Karpas-422 (cell line): ENCODE measurements at places on chromosomes 6 and 20.
A peak's percentile ranks its signal among the peaks of the same experiment; 100 is the strongest.

DNA sequence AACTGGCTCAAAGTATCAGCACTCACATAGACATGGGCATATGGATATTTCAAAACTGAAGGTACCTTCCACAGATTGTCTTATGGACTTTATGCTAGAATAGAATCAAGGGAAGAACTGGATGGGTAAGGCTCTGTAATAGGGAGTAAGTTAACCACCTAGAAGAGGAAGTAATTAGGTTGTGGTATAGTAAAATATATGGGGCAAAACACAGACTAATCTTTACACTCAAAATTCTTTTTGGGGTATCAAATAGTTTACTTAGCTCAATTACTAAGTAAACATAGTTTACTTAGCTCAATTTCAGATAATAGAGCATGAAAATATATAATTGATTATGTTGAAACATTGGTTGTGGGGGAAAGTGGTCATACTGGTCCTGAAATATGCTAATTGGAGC, 94.2 kb upstream of the ATXN1 start:
- DNase-seq: no peak

GRCh38 chr20:47981222-47981621, 195.9 kb upstream of the SULF2 start:
- DNase-seq: no peak

DNA sequence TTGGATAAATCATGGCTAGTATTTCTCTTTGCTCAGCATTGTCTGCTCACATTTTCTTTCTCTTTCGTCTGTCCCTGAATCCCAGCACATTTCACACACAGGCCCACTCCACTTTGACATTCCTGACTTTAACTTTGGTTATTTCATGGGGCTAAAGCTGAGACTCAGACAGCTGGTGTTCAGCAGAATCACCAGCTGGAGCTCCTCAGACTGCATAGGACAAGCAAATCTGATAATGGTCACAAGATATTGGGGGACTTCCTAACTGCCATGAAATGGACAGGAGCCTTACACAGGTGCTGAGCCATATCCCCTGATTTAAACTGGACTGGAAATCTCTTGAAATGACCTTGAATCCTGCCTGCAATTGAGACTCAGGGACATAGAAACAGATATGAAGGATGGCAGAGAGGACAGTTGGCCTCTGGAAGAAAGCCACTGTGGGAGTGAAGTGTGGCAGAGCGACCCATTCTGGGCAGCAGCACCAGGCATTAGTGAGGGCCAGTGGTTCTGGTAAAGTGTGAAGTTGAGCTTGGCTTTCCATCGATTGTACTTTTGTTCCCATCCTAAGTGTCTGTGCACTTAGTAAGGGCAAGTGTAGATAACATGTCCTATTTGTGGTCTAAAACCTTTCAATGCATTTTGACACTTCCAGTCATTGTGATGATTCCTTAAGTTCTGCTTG, 10.0 kb upstream of the IFNGR1 start:
- DNase-seq: no peak

GRCh38 chr20:4592316-4593148, 129.2 kb upstream of the PRND start:
- DNase-seq: peak; percentile 71

DNA sequence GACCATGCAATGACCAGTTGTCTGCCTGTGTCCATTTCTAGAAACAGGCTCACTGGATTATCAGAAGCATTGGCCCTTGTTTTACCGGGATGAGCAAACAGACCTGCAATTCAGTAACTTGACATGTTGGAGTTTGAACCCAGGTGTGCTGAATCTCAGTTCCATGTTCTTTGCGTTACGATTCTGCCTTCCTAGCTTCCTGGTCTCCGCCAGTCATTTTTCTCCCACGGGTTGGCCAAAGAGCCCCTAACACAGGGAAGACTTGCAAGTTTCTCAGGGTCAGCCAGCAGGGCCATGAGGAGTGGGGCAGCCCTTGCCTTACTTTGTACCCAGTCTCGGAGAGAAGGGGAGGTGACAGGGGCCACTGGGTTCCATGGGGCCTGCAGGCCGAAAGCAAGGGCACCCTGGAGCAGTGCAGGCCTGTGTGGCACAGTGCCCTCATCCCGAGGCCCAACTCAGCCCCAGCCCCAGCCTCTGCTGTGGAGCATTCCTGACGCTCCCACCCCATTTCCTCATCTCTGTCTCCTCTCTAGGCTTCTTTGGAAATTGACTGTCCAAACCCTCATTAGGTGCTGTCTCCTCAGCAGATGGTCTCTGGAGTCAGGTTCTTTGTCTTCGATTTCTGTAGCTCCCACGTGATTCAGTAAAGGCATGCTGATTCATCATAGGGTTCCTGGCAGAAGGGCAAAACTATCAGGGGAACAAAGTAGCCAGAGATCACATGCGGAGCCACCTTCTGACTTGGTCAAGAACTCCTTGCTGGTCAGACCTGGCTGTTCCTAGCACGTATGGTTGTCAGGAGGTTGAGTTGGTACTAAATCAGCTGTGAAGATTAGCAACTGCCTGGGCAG, 23.6 kb downstream of the CDS2 start:
- no peak for DNase-seq

DNA sequence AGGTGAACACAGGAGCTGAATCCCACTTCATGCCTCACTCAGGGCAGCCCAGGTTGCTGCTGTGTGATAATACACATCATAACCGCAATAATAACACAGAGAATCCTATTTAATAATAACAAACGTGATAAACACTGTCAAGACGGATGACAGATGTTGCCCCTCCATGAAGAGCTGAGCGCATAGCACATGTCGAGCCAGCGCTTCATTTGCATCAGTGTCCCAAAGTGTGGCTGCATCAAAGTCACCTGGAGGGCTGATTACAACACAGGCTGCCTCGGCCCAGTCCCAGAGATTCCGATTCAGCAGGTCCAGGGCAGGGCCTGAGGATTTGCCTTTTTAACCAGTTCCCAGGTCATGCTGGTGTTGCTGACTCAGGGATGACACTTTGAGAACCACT, 198.5 kb downstream of the QKI start:
- DNase-seq: no peak

- DNase-seq: peak; percentile 66
Measured at GRCh38 chr20:49045440-49046086, 549 bp upstream of the CSE1L start.

GRCh38 chr20:20002101-20002998, 14.8 kb upstream of the NAA20 start:
- DNase-seq: no peak

- no peak for DNase-seq
Measured at GRCh38 chr20:10540636-10541493, 105.8 kb downstream of the SLX4IP start.

- DNase-seq: no peak
Measured at GRCh38 chr6:56938649-56939191, 16.2 kb upstream of the BEND6 start.

DNA sequence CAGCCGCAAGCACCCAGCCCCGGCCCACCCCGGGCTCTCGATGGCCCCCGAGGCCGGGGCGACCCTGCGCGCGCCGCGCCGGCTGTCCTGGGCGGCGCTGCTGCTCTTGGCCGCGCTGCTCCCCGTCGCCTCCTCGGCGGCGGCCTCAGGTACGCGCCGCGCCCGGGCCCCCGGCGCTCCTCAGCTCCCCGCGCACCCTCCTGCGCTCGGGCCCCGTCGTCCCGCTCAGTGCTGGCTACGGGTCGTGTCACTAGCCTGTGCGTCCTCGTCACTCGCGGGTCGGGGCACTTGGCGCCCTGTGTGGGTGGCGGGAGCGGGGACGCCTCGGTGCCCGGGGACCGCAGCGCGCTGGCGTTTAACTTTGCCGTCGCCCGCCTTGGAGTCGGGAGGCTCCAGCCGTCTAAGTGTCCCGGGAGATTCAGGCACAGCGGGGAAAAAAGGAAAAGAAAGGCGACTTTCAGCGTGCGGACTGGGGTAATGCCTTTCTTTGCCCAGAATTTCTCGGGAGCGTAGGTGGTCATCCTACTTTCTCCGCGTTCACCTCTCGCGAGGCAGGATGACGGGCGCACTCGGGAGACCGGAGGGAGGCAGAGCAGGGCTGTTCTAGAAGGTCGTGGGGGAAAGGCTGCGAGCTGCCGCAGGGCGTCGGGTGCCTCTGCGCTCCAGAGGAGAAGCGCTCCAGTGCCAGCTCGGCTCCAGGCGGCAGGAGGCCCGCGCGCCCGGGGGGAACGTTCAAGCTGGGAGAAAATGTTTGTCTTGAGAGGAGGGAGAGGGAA, 545 bp downstream of the FNDC1 start:
- peak; percentile 92 for DNase-seq

DNA sequence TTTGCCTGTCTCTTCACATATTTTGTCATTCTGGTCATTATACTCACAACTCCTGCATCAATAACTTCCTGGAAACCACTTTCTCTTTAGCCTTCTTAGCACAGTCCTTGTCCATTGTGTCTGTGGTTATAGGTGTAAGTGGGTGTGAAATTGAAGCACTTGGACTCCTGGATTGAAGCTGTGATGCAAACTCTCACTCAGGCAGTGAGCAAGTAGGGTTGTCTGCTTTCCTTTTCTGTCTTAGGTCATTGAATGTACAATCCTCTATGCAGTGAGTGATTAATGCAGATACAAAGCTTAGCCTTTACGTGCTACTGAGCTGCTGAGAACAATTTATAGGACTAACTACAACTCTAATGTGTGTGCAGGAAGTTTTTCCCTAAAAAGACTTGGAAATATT, 54.8 kb downstream of the ADGRB3 start:
- no peak for DNase-seq

GRCh38 chr6:124958759-124959354, 3.4 kb upstream of the RNF217 start:
- no peak for DNase-seq

DNA sequence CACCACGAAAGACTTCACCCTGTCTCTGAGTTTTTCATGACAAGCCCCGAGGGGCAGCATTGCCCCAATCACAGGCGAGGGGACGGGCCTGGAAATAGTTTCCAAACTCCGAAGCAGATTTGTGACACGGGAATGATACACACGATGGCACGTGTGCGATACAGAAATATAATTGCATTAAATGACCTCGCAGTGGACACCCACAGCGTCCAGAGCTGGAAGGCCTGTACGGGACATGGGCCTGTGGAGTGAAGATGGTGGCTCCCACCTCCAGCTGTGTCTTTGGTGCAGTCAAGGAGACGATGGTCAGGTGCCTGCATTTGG, 43.0 kb downstream of the PMEPA1 start:
- no peak for DNase-seq

- no peak for DNase-seq
Measured at GRCh38 chr20:47558295-47559066, 56.8 kb downstream of the NCOA3 start.

GRCh38 chr6:51618563-51618962, 468.9 kb downstream of the PKHD1 start:
- DNase-seq: peak; percentile 65

GRCh38 chr20:46520540-46520939, 7.2 kb upstream of the ZNF334 start:
- DNase-seq: peak; percentile 23

- DNase-seq: no peak
Measured at GRCh38 chr6:11324453-11325015, 92.1 kb upstream of the NEDD9 start.
